ENCODE measurements at places on chromosomes 1 and 21.

- DNase-seq = peak; percentile 18
These were observed at the start of gene GPR153 for GRCh38 chr1:6260961-6261614. Gene GPR153, minus strand, starts transcription at chr1:6261098. Its CDS starts 6,193 bp downstream, at chr1:6254905.

GRCh38 chr1:8028571-8028910, 2.4 kb upstream of the ERRFI1 start:
- DNase-seq = no peak

DNA sequence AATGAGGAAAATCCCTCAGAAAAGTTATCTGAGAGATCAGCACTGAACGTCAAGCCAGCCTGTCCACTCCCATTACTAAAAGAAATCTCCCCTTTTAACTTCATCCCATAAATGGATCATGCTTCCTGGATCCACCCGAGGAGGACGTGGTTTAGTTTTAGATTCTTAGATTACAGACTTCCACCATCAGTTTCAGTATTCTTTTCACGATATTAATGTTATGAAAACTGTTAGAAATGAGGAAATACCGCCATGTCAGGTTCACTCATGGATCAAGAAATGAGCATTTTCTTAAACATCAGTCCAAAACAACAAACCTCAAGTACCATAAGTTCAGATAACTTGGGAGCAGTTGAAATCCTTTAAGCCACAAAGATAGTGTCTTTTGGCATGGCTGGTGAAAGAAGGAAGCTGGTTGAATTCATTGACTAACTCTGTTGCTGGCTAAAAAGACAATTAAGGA, 49.8 kb downstream of the NFIA start:
- DNase-seq = no peak

DNA sequence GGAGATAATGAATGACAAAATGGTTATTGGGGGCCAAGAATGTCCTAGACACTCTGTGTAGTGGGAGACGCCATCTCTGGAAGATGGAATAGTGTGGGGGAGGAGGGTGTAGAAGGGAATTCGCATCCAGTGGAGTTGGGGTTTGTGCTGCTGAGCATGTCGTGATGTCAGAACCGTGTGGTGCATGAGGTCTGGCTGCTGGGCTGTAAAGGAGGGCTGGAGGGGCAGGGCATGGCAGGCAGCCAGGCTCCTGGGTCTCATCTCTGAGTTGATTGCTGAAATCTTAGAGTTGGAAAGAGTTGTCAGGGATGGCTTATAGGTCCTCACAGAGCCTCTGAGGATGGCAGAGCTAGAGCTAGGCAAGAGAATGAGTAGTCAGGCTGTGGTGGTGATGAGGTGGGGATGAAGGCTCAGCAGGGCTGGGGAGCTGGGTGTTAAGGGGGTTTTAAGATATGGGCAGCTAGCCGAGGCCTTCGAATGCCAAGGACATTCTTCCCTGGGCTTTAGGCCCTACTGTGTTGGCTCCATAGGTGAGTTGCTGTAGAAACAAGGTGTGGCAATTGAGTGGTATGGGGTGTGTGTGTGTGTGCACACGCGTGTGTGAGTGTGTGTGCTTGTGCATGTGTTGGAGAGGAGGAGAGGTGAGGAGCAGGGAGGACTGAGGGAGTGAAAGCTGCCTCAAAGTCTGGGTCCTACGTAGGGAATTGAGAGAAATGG, 1.9 kb downstream of the PPFIA4 start:
- no peak for DNase-seq

DNA sequence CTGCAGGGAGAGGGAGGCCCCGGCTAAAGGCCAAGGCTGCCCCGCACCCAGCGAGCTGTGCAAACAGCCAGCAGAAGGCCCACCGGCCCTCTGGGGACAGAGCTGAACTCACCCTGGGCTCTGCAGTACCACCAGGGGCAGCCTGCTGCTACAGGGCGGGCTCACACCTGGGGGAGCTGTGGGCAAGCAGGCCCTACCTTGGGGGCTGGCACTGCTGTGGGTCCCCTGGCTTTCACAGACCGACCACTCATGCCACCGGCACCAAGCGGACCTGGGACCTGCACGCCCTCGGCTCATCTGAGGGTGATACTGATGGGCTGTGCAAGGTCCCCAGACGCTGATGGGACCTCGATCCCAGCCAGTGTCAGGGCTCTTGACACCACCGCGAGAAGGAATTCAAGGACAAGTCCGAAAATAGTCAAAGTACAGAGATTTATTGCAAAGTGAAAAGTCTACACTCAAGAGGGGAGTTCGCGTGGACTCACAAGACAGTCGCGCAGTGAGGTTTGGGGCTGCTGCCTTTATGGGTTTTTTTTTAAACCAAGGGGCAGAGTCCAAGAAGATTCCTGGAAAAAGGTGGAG, 61.0 kb upstream of the ADARB1 start:
- no peak for DNase-seq

DNA sequence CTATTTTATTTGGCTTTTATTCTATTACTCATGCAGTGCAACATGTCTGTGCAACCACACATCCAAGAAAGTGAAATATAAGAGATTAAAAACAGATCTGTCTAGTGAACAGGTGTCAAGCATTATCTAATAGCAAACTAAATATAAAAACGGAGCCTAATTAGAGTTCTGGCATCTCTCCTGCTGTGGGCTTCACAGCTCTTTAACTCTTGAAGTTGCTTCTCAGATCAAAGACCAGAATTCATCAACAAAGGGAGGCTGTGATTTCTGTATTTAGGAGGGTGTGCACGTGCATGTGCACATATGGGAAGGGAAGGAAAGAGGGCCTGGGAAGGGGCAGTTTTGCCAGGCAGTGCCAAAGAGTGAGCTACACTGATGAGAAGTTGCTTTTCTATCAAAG, 81.0 kb downstream of the MIS18A start:
- no peak for DNase-seq

DNA sequence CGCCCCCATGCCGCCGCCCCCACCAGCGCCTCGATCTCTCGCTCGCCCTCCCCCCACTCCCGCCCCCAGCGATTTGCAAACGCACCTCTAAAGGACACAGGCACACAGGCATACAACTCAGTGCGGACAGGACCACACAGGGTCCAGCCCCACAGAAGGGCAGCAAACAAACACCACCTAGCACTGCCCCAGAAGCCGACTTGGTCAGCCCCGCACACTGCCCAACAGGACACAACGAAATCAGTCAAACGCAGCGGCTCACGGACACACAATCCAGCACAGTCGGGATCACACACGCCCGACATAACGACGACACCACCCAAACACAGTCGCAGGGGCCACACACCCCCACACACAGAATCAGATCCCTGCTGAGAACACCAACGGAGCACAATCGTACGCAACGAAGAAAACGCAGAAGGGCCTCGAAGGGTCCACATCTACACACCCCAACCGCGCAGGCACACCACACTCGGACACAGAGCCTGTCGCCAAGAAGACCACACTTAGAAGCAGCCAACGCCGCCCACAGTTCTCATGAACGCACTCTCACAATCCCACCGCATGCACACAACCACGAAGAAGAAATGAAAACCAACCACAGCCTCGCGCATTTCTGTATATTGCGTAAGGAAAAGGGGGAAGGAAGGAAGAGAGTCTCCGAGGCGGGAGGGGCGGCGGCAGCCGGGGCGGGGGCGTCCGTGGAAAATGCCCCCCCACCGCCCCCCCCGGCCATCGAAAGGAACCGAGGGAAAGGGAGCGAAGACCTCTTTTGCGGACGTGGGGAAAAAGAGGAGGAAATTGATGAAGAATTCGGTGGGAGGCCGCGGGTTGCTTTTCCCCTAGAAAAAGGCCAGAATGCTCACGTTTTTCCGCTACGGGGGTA, 481 bp downstream of the TAL1 start:
- DNase-seq = no peak

DNA sequence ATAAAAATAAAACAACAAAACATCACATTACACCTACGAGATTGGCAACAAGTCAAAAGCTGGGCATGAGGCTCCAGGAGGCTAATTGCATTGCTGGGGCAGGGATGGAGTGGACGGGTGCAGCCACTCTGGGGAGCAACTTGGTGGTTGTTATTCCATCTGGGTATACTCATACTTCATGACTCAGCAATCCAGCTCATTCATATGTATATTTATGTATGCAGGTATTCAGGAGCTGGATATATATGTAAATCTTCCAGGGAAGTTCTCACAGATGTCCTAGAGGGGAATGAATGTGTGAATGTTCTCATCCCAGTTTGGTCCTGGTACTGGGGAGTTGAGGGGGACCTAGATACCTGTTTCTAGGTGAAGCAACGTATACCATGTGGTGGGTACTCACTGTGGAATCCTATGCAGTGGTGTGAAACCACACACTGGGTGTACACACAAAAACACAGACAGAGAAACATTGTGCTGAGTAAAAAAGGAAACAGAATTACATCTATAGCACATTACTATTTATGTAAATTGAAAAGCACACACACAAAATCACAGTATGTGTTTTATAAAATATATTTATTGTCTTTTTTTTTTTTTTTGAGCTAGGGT, 79.7 kb upstream of the RAB4A start:
- no peak for DNase-seq

DNA sequence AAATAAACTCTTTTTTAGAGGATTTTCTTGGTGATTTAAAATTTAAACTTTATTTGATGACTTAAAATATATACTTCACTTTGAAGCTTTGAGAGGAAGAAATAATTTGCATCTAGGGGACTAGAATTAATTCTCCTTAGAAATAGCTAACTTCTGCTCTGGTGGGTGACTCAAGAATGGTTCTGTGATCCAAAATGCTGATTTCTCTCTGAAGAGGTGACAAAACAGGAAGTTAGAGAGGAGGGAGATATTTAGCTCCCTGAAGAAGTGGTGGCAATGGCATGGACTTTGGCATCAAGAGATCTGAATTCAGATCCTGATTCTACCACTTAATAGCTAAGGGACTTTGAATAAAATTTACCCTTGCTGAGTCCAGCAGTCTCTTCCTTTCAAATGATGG, 125.8 kb upstream of the ATP1B1 start:
- DNase-seq = no peak

DNA sequence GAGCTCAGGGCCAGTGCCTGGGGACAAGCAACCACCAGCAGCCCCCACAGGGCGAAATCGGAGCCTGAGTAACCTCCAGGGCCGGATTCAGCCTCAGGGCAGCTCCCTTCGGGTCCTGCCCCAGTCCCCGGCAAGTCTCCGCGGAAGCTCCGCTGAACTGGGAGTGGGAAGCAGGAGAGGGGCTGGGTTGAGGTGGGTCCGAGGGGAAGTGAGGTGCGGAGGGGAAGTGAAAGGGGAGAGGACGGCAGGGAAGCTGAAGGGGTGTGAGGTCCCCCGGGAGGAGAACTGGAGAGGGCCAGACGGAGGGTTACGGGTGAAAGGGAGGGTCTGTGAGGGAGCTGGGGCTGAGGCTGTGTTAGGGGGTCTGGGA, 560 bp downstream of the PADI2 start:
- no peak for DNase-seq

GRCh38 chr1:20723537-20724363, 5.9 kb upstream of the KIF17 start:
- DNase-seq = no peak

- peak; percentile 29 for DNase-seq
These were observed 31.2 kb downstream of the CDCP2 start for GRCh38 chr1:54121482-54122134.

GRCh38 chr1:32341971-32342370, 5.9 kb upstream of the MARCKSL1 start:
- no peak for DNase-seq

GRCh38 chr1:23288201-23288600, 55.9 kb downstream of the HNRNPR start:
- no peak for DNase-seq

DNA sequence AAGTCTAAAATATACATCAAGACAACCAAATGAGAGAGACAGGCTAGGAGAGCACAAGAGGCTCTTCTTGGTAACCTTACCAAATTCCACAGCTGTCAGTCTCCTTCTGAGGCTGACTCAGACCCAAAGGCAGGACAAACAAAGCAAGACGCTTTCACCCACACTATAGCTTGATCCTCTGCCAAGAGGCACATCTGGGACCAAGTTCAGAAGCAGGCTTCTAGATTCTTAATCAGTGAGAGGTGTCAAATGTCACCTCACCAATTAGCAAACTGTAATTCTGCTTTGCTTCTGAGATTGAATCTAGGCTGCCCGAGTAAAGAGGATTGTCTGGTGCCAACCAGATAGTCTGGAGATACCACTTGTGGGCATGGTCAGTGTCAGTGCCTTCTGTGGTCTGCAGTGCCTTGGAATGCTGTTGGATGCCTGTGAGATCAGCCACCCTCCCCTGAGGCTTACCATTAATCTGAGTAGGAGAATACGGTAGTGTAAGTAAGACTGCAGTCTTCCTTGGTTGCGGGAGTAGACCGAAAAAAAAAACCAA, 151.0 kb downstream of the FMN2 start:
- DNase-seq = no peak

DNA sequence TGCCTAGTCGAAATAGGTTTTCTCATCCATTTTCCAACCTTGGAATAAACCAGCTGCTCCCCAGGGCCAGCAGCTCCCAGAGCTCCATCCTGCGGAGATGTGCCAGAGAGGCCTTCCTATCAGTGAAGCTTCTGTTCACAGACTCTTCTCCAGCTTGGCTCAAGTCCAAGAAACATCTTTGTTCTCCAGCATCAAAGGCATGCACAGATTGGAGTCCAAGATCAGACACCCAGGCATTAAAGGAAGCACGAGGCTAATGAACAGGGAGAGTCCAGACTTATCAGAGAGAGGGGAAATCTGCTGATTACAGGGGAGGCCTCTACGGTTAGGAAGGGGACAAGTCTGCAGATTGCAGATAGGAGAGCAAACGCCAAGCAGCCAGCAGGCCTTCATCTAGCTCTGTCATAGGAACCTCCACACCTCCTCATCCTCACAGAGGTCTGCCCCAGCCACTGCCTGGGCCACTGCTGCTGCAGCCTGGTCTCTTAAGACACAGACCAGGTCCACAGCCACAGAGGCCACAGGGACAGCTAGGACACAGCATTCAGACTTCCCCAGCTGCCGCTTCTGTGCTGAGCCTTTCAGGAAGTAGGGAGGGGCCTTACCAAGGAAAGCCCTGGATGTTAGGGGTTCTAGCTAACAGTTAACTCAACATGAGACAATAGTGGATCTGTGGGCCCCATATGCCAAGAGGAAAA, 3.4 kb downstream of the PRR9 start:
- DNase-seq = no peak

- no peak for DNase-seq
These were observed 215.4 kb downstream of the ASTN1 start for GRCh38 chr1:176949033-176949662.

- DNase-seq = no peak
These were observed 19.3 kb downstream of the ELK4 start for GRCh38 chr1:205612556-205612955.

DNA sequence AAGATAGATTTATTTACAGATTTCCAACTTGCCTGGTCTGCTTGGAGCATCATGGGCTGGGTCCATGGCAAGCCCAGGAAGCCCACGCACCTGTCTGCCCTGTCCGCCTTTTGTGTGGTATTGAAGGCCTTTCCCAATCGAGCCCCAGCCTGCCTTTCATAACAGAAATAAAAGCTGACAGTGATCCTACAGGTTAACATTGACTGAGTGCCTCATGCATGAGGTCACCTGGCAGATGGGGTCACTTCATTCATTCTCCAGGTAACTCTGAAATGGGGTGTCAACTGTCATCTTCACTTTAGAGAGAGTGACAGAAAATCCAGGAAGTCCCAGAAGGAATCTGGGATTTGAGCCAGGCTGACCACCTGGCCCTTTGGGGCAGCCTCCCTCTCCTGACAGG, 36.3 kb upstream of the CASZ1 start:
- DNase-seq = no peak

GRCh38 chr1:63363014-63363413, 4.4 kb upstream of the ALG6 start:
- no peak for DNase-seq

- DNase-seq = no peak
These were observed 18.0 kb downstream of the RHBDL2 start for GRCh38 chr1:38923607-38924006.

GRCh38 chr1:159847231-159847630, 15.2 kb downstream of the VSIG8 start:
- no peak for DNase-seq

- DNase-seq = no peak
These were observed 53.5 kb upstream of the BACH1 start for GRCh38 chr21:29245104-29245643.

Measured in stimulated activated CD8-positive, alpha-beta memory T cell treated with anti-CD3 and anti-CD28 coated beads, Interleukin-2, amount 100 ng/mL, for 1 hour (primary cell).